Ascending aorta (tissue), 2 donors: ENCODE measurements at places on chromosomes 16 and 17.

- peak; percentile 73 for DNase-seq
Observed at GRCh38 chr17:7650509-7651096, at the start of gene ATP1B2. ATP1B2 (plus strand) TSS chr17:7650926; CDS start chr17:7651519, 593 bp downstream.

DNA sequence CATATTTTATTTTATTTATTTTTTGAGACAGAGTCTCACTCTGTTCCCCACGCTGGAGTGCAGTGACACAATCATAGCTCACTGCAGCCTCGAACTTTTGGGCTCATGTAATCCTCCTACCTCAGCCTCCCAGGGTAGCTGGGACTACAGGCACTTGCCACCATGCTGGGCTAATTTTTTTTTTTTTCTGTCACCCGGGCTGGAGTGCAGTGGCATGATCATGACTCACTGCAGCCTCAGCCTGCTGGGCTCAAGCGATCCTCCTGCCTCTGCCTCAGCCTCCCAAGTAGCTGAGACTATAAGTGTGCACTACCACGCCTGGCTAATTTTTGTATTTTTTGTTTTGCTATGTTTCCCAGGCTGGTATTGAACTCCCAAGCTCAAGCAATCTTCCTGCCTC lies 17.1 kb downstream of the UNC45B start:
- DNase-seq, result no peak

DNA sequence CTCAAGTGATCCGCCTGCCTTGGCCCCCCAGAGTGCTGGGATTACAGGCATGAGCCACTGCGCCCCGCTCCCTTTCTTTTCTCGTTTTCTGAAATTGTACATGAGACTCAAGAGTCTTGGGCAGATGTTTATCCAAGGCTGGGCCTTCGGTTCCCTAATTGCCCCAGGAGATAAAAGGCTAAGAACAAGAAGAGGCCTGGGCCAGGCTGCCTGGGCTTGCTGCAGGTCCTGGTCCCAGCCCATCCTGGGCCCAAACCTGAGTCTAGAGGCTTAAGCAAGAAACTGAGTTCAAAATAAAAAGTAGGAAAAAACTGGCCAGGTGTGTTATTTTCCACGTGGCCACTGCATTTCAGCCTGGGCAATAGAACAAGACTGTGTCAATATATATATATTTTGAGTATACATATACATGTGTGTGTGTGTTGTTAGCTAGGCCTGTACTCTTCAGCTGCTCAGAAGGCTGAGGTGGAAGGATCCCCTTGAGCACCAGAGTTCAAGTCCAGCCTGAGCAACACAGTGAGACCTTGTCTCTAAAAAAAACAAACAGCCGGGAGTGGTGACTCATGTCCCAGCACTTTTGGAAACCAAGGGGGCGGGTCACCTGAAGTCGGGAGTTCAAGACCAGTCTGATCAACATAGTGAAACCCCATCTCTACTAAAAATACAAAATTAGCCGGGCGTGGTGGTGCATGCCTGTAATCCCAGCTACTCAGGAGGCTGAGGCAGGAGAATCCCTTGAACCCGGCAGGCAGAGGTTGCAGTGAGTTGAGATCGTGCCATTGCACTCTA lies 6.8 kb upstream of the CLUH start:
- DNase-seq, result no peak

DNA sequence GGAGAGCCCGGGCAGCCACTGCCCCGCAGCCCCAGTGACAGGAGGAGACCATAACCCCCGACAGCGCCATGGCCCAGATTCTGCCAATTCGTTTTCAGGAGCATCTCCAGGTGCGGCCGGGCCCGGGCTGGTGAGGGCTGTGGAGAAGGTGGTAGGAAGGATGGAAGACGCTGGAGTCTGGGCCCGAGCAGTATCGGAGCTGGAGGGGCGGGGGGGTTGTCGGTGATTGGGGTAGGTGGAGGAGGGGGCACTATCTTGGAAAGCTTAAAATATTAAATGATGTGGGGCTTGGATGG lies 317 bp downstream of the CLTC start:
- DNase-seq, result no peak

GRCh38 chr17:34533806-34534527 lies 45.4 kb upstream of the TMEM132E start:
- no peak for DNase-seq

DNA sequence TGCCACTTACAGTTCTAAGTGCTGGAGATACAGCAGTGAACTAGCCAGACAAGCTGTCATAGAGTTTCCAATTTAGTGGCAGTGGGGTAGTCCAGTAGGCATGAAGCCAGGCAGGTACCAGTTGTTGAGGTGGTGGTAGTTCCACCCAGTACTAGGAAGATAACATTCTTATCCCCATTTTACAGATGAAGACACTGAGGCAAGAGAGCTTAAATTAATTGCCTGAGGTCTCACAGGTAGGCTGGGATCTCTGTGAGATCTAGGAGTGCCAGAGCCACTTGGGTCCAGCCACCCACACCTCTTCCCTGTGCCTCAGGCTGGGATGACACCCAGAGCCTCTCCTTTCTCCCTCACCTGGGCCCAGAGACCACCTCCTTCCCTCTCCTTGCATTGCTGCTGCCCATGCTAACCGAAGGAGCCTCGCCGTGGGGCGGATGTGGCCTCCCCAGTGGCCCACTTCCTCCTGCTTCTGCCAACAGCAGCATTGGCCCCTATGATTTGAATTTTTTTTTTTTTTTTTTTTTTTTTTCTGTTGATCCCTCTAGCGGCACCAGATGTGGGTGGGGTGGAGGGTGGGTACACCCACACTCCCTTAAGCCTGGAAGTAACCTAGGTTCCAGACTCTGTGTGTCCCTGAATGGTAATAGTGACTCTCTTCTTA lies 114.0 kb downstream of the PRKCB start:
- no peak for DNase-seq

DNA sequence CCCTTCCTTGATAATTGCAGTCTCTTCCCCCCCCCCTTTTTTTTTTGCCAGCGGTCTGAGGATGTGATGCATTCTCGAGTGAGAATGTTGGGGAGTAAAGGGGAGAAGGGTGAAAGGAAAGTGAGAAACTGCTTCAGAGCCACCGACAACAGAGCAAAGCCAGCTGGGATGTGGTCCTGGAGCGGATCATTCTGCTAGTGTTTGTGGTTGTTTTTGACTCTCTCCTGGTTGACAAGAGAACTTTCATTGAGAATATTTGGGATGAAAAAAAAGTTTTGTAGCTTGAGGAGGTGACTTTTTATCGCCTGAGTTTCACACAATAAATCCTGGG lies 1.3 kb downstream of the NF1 start:
- no peak for DNase-seq

DNA sequence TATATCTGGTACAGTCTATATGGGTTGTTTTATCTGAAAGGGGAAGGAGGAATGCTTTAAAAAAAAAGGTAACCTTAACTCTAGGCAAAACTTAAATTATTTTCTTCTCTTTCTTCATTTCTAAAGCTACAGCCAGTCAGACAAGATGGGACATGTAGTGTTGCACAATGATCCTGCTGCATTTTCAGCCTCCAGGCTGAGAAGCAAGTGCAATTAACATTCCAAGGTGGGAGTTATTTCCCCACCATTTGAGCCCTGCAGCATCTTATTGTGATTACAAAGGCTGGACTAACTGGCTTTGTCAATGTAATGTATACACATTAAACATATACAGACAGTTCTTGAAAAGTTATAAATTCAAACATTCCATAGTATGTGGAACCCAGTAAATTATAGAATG lies 22.6 kb upstream of the NF1 start:
- no peak for DNase-seq

- no peak for DNase-seq
Observed at GRCh38 chr17:58318065-58318481, 10.5 kb downstream of the TSPOAP1 start.

DNA sequence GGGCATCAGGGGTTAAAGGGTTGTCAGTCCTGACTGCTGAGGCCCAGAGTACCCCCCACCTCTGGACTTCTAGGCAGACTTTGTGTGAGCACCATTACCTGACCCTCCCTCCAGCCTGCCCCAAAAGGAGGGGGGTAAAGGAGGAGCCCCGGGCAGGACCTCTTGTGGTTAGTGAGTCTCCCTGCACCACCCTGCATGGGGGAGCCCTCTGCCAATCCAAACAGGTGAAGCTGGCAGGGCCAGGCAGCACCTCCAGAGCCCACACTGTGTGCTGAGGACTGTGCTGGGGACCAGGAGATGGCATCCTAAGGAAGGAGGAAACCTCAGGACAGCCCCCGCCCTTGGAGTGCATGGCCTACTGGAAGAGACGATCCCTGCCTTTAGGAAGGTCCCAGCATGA lies 2.6 kb upstream of the KRT14 start:
- DNase-seq, result no peak

DNA sequence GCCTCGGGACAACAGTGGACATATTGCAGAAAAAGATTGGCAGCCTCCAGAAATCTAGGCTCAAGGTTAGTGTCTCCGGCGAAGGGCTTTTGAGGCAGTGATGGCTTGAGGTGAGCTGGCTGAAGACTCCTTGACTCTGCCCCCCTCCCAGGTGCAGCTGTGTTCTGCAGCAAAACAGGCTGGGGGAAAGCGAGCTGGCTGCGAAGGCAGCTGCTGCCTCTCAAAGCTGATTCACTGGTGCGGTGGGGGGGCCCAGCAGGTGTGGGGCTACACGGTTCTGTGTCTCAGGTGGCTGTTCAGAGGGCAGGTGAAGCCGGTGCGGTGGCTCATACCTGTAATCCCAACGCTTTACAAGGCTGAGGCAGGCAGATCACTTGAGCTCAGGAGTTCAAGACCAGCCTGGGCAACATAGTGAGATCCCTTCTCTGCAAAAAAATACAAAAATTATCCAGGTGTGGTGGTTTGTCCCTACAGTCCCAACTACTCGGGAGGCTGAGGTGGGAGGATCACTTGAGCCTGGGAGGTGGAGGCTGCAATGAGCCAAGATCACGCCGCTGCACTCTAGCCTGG lies 22.9 kb downstream of the C16orf96 start:
- DNase-seq, result no peak

- DNase-seq, result no peak
Observed at GRCh38 chr17:74201250-74201649, 2.2 kb upstream of the RPL38 start.

DNA sequence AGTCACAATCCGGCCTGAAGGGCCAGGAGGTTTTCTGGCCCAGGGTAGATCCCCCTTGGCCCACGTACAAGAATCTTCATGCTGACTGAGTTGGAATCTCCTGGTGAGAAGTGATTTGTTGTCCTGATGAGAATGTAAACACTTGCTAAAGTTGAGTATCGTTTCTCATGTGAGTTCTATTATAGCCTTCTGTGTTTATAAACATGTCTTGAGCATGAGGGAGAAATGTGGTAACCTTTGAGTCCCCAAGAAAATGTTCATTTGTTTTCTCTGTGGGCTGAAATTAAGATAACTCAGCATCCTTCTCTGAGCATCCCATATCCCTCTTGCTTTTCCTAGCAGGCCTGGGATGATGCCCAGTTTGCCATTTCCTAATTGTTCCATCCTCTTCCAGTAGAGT lies 204.8 kb downstream of the FTO start:
- DNase-seq, result no peak

- no peak for DNase-seq
Observed at GRCh38 chr16:11118479-11118878, 137.5 kb downstream of the SOCS1 start.

DNA sequence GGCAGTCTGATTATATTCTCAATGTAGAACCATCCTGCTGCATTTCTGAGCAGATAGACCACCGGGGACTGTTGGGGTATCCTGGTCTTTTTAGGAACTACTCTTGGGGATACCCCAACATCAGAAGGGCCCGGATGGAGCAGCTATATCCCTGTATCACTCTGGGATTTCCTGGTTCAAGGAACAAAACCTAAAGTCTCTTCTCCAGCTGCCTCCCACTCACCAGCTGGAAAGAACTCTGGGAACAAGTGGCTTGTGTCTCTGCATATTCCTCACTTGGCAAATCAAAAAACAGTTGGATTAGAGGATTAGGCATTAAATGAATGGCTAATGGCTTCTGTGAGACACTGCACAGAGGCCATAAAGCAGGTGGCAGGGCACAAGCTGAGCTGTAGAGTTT lies 62.3 kb upstream of the HS3ST2 start:
- no peak for DNase-seq

- no peak for DNase-seq
Observed at GRCh38 chr17:59707971-59708430, 547 bp downstream of the VMP1 start.

DNA sequence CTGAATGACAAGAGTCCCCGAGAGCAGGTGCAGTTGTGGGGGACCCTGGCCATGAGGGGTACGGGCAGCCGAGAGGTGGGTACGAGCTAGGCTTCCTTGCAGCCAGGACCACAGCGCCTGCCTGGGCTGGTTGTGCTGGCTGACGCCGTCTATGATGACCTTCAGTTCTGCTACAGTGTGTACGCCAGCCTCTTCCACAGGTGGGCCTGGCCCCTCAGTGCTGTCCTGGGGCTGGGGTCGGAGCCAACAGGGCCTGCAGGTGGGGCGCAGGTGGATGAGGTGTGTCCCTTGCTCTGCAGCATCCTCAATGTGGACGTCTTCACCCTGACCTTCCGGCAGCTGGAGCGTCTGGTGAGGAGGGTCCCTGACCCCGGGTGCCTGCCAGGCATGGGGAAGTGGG lies 7.2 kb downstream of the TSR3 start:
- DNase-seq, result no peak

- DNase-seq, result peak; percentile 79
Observed at GRCh38 chr16:85376292-85377095, 236.6 kb upstream of the GSE1 start.

DNA sequence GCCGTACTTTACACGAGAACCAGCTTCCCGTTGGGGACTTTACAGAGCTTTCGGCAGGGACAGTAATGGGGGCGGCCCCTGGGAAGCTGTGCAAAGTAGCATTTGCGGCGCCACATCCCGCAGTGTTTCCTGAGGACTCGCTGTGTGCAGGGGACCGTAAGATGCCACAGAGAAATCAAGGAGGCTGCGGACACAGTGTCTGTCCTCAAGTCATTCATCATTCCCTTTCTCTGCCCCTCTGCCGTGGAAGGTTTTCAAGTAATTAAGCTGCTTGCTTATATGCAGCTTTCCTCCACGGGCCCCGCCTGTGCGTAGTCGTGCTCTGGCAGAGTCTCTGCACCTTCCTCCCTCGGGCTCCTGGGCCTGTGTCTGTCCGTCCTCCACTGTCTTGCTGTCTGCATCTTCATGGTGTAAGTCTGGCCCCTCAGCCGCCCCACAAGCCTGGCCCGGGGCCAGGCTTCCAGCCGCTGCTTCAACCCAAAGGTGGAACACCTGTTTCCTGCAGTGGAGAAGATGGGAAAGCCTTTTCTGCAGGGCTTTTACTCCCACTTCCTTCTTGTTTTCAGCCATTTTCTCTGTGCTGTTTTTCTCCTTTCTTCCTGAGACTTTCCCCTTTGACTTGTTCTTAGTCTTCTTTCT lies 216.9 kb upstream of the CHMP6 start:
- no peak for DNase-seq

- DNase-seq, result no peak
Observed at GRCh38 chr16:9395958-9396359, 304.5 kb downstream of the HAPSTR1 start.
